ENCODE measurements at places on chromosomes 1 and 21. TPM values are rescaled to one million over a fixed set of nuclear protein-coding genes. Genes with fewer than 3 reads are reported as not detected.

GRCh38 chr21:45582128-45582527 is 39.9 kb upstream of the SLC19A1 start:
- DNase-seq: no peak

GRCh38 chr1:116515702-116516101 is 55.1 kb downstream of the CD58 start:
- no peak for DNase-seq

GRCh38 chr1:204730826-204731459 is 45.4 kb upstream of the LRRN2 start:
- DNase-seq: peak; percentile 51

The SPRR2E gene
- not detected for total RNA-seq

GRCh38 chr1:226117330-226117729 is 54.8 kb downstream of the H3-3A start:
- no peak for DNase-seq

The OLFML2B gene
- 6.7 TPM for total RNA-seq

- DNase-seq: no peak
Measured at GRCh38 chr1:71853360-71853759, 429.0 kb downstream of the NEGR1 start.

GRCh38 chr1:5943343-5944124 is 48.7 kb downstream of the NPHP4 start:
- DNase-seq: no peak
